Astrocyte of the spinal cord (primary cell): ENCODE measurements at places on chromosomes 5 and 9.

- no peak for DNase-seq
Observed at GRCh38 chr5:178424810-178425177, 165.4 kb downstream of the COL23A1 start.

DNA sequence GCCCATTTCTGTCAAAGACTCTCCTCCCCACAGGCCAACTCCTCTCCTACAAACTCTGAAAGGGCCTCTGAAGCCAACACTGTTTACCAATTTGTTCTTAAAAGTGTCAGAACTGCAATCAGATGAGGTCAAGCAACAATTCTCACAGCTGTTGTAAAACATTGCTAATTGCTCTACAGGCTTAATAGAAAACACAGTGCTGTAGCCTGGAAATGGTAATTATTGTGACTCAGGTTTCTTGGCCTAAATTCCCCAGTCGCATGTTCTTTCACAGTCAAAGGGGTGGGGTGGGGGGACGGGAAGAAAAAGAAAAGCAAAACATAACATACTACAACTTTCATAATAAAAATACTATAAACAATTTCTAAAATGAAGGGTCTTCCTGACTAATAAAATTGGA, 343.2 kb downstream of the DMAC1 start:
- no peak for DNase-seq

- DNase-seq, result no peak
Observed at GRCh38 chr9:93059011-93059714, 662 bp downstream of the SUSD3 start.

DNA sequence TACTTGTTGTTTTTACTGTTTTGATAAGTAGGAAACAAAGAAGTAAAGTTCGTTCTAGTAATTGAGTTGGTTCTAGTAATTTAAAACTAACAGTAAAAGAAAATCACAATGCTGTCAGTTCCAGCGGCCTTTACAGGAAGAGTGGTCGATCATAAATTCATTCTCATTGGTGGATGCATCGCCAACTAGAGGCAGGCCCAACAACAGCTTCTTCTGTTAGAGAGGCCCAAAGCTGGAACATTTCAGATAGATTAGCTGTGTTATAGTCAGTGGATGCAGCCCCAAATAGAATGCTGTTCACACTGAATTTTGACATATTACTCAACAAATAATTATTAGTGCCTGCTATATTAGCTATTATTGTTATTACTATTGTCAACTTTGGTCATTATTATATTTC, 80.8 kb downstream of the ARRDC3 start:
- no peak for DNase-seq

DNA sequence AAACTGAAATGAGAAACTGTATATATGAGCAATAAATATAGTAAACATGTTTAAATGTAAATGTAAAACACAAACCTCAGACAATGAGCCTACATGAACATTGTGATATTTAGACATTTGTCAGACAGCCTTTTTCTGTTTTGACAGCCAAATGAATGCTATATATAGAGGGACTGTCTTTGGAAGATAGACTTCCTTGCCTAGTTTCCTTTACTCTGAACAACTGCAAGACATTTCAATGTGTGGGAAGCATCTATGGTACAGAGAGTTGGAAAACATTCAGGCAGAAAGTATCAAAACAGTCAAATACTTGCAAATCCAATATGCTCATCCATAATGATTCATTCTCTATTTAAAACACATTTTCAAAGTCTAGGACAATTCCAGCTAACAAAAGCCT, 31.7 kb upstream of the TUSC1 start:
- no peak for DNase-seq
